ENCODE measurements at places on chromosomes 2 and 18. TPM values are rescaled to one million over a fixed set of nuclear protein-coding genes. Genes with fewer than 3 reads are reported as not detected.

GRCh38 chr2:38301969-38302702 is 74.9 kb downstream of the ATL2 start:
- no peak for DNase-seq

The WNT10A gene
- total RNA-seq, result not detected

- DNase-seq, result peak; percentile 94
These were observed 69.5 kb downstream of the ANTXR1 start for GRCh38 chr2:69082430-69082997.

The MEP1B gene
- not detected for total RNA-seq

DNA sequence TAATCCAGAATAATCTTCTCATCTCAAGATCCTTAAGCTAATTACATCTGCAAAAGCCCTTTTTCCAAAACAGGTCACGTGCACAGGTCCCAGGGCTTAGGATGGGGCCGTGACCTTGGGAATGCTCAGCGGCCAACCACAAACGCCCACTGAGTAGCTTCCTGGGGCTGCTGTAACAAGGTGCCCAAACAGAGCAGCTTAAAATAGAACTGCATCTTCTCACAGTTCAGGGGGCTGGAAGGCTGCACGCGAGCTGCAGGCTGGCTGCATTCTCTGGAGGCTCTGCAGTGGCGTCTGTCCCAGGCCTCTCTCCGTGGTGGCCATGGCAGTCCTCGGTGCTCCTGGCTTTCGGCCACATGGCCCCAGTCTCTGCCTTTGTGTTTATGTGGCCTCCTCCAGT is 31.9 kb downstream of the ADI1 start:
- DNase-seq, result no peak

DNA sequence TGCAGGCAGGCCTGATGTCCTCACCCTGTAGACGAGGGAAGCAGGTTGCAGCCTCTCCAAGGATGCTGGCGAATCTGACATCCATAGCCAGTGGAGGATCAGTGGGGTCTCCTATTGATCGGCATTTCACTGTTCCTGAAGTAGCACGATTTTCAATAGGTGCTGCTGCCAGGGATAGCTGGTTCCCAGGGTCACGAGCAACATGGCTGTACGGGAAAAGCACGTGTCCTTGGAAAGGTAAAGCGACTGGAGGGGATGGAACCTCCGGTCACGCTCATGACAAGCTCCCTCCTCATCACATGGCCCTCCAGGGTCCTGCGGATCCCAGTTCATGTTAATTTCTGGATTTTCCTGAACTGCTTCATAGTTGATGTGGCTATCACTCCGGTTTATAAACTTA is 373.7 kb upstream of the SMIM21 start:
- no peak for DNase-seq
